Mesothelial cell of epicardium (in vitro differentiated cells): ENCODE measurements at places on chromosomes 6 and 20.

GRCh38 chr20:588476-588875 lies 21.6 kb downstream of the TCF15 start:
- DNase-seq = no peak

- DNase-seq = peak; percentile 73
These were observed 65.4 kb upstream of the SLCO4A1 start for GRCh38 chr20:62576815-62577489.

DNA sequence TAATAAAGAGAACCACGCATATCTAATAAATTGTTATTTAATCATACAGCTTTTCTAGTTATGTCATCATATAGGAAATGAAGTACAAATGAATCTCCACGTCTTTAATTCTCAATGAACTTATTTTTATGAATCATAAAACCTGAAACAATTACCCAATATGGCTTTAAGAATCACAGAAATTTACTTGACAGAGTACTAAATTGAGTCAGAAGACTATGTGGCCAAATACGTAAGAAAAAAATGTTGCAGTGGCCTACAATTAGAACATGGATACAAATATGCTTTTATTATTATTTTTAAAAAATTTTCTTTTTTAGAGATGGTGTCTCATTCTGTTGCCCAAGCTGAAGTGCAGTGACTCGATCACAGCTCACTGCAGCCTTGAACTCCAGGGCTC lies 584.7 kb upstream of the SLC35B3 start:
- no peak for DNase-seq

DNA sequence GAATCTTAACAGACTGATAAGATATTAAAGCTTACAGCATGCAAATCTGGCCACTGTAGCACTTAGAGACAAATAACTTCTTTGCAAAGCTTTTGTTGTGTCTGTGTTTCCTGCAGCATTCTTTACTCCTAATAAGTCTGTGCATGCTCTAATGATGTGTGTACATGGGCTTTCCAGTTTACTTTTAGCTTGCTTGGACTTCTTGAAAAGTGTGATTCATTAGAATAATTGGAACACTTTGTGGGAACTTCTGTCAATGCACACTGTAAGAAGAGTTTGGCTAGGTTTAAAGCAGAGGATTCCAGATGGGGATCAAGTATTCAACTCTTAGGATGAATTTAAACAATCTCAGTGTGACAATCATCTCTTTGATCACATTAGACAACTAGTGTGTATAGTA lies 22.1 kb upstream of the TINAG start:
- no peak for DNase-seq

DNA sequence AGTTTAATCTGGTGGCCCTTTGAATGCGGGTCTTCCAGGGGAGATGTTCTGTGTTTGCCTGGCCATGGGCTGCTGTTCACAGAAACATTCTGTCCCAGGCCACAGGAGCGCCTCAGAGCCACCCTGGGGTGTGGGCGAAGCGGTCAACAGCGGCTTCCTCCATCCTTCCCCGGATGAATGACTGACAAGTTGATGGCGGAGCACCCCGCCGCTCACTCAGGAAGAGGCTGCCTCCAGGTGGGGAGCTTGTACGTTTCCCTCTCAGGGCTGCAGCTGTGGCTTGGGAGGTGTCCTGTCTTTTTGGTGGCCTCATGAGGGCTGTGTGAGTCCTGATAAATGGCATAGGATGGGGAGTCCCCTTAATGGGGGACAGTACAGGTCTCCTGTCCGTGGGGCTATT lies 178.4 kb downstream of the NRN1 start:
- no peak for DNase-seq

- DNase-seq = no peak
These were observed 13.2 kb upstream of the HMGA1 start for GRCh38 chr6:34223381-34223955.

- no peak for DNase-seq
These were observed 57.3 kb upstream of the SMLR1 start for GRCh38 chr6:130769861-130770260.

DNA sequence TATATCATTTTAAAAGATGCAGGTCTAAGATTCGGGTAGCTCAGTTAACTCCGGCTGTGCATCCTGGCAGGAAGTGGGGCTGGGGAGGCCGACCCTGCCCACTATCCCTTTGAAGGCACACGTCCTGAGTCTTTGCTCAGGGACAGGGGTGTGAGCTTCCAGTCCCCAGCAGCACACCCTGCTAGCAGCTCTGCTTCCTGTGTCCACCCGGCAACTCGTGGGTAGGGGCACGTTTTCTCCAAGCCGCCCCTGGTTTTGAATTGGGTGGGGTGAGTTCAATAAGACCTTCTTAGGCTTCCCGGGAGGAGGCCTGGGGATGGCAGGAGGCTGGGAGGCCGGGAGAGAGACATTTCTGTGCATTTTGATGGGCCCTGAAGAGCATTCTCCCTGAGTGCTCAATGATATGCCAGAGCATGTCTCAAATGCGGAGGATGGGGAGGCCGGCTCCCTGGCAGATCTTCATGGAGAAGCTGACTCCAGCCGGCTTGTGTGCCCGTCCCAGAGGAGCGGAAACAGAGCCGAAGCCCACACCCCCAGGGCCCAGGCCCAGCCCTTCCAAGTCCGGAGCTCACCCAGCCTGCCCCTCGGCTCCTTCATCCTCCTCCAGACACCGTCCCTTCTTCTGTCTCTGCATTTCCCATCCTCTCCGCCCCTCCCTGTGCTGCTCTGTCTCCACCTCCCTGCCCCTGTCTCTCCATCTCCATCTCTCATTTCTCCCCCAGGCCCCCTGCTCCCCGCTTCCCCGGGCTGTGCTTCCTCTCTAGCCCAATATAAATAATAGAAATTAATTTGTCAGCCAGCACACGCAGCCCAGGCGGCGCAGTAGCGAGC lies 36.3 kb upstream of the ZFAND3 start:
- peak; percentile 51 for DNase-seq

DNA sequence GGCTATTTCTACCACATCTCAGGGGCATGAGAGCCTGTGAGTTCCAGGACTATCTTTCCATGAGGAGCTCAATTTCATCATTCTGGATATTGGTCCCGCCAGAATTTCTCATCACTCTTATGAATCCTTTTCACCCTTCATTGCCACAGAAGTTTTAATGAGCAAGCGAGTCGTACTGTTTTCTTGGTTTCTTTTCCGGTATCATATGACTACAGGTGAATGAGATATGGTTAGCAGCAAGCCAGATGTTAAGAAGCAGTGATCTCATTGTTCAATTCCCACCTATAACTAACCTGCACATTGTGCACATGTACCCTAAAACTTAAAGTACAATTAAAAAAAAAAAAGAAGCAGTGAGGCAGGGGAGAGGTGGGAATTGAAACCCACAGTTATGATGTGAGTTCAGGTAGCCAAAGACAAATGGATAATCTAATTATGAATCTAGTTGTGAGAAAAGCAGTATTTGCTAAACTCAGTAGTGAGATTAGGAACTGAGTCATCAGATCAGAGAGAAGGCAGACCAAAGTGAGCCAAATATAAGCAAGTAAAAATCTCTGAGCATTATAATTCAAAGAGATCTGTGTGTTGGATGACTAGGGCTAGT lies 78.0 kb upstream of the ELOVL5 start:
- no peak for DNase-seq

DNA sequence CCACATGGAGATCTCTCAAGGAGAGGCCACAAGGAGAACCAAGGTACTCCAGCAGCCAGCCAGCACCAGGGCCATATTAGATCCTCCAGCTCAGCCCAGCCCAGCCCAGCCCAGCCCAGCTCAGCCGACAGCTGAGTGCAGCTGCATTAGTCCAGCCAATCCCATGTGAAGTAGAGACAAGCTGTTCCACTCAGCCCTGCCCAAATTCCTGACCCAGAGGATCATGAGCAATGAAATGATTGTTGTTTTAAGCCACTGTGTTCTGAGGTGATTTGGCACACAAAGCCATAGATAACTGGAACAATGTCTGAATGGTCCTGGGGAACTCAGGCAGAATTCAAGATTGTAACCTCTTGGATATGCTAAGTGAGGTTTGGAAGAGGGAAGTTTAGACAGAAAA lies 59.5 kb upstream of the BMP2 start:
- no peak for DNase-seq

- no peak for DNase-seq
These were observed 199.8 kb upstream of the POU3F2 start for GRCh38 chr6:98634569-98634968.

DNA sequence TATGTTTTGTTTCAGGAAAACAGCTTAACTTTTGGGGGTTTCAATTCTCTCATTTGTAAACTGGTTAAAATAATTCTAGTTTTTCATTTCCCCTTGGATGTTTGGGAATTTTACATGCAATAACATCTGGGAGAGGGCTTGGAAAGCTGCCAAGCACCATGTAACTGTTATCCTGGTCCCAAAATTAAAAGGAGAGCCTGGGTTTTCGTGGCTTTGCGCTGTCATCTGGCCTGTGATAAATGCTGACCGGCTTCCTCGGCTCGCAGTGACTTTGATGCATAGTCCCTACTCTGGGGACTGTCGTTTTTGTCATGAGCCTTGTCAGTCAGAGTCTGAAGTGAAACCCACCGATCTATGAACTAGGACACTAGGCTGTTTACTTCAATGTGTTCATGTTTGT lies 12.2 kb downstream of the SLC35F1 start:
- no peak for DNase-seq

GRCh38 chr6:40340957-40341356 lies 246.2 kb downstream of the LRFN2 start:
- DNase-seq = no peak

DNA sequence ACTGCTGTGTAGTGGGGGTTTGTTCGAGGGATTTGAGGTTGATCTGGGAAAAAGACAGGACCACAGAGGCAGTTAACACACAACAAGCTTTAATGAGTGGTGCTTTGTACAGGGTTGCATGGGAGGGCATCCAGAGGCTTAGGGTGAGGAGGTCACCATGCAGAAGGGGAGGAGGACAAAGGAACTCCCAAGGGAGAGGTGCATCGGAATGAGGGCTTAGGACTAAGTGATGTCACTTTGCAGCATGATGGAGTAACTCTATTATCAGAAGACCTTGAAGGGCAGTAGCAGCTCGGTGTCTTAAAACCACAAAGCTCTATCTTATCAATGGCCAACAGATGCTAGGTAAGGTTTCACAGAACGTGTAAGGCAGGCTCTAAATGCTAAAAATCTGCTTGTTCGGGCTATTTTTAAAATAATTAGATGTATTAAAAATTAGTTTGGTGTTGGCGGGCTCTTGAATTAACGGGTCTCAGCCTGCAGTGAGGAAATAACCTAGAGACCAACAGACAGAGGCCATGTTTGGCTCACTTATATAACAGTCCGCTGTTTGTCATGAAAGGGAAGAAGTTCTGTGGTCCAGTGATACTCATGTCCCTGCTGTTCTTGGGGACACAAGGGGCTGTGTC lies 37.9 kb downstream of the MAN1A1 start:
- DNase-seq = no peak

- DNase-seq = no peak
These were observed 1.2 kb upstream of the RIPOR3 start for GRCh38 chr20:50692552-50692933.

- no peak for DNase-seq
These were observed 6.4 kb upstream of the ADA start for GRCh38 chr20:44657875-44658274.

- no peak for DNase-seq
These were observed 51.6 kb upstream of the IMPG1 start for GRCh38 chr6:76124018-76124417.

DNA sequence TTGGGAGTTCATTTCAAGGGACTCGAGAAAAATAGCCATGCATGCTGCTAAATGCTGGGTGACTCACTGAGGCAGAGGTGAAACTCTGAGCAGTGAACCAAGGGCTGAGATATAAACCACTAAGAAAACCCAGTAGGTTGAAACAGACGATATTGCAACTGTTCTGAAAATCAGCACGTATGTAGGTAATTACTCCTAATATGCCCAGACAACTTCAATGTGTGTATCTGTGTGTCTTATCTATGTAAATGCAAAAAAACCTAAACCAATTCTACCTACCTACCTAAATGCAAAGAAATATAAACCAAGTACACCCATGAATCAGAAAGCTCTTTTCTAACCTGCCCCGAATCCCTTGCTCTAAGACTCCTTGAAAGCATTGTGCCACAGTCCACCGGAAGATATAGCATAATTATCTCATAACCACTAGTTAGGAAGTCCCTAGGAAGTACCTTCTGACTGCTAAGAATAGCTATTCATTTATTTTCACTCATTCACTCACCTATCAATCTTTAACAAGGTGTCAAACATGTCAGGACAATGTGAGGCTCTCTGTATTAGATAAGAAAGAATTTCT lies 458.7 kb upstream of the RUNX2 start:
- no peak for DNase-seq

DNA sequence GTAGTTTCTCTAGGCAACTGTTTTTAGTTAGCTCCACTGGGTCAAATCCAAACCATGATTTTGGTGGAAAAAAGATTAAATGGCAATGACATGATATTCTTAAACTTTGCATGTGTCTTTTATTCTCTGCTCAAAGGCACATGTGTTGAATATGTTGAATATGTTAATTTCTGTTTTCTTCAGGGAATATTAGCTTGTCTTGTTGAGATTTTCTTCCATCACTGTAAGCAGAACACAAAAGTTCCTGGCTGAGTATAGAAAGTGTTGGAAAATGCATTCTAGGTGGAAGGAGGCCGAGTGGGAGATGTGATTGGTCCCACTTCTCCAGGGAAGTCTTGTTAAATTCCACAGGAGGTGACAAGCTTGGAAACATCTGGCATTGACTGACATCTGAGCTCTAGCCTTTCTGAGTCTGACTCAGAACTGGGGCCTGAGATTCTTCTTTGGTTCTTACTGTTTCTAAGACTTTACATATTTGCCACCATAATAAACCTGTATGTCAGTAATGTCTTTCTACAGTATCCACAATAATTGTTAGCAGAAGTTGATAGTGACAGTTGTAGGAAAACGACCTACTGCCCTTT lies 81.1 kb downstream of the LAMA4 start:
- DNase-seq = no peak

- no peak for DNase-seq
These were observed 69.9 kb upstream of the SYNJ2 start for GRCh38 chr6:157911786-157912185.
